ENCODE measurements at places on chromosomes 3 and 15.

DNA sequence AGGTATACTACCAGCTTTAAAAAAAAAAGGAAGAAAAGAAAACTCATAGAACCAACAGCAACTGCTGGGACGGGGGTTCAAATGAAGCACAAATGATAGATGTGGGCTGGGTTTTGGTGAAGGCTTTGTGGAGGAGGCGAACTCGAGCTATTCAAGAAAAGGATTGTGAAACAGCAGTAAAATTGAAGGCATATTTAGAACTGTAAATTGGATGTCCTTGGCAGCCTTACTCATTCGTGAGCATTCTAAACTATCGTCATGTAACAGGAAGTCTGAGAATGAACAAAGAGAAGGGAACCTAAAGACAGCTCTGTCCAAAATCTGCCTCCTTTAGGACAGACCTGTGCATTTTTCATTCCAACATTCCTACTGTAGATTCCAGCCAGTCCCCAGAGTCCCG lies 97.8 kb downstream of the LARS2 start:
- no peak for DNase-seq

DNA sequence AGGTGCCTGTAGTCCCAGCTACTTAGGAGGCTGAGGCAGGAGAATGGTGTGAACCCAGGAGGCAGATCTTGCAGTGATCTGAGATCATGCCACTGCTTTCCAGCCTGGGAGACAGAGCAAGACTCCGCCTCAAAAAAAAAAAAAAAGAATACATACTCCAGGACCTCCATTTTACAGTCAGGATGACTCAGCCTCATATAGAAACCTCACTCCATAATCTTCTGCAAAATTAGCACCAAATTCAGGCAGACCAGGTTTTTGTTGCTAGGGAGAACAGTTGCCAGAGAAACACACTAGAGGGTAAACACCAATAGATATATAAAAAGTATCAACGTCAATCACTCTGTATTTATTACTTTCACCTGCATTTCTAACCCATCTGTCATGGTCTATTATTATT lies 28.3 kb upstream of the AP3B2 start:
- DNase-seq = no peak

DNA sequence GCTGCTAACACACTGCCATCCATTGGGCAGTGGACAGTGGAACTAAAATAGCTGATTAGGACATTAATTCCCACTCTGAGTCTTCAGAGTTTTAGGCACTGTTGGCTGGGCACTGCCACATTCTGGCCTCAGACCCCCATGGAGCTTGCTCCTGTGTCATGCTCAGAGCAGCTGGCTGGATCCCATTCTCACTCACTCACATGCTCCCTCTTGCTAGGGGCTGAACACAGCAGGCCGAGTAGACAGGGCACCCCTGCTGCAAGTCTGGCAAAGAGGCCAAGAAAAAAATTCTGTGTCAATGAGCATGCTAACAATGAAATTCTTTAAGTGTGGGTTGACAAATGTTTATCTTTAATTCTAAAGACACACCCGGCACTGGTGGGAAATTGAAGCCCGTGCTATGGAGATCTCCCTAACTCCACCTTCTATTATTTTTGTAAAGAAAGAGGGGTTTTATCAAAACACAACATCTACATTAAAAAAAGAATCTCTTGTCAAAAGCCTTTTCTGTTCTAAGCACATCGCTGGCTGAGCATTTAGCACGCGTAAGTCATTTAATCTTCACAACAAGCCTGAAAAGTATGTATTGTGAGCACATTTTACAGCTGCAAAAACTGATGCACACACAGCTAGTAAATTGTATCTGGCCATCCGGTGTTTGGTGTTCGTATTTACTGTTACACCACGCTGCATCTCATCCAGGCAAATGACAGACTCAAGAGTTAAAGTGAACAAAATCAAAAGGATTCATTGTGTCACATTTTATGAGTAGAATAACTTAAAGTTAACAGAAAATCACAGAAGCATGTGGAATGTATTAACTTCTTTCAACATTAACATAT lies 362.1 kb downstream of the PLOD2 start:
- DNase-seq = no peak

DNA sequence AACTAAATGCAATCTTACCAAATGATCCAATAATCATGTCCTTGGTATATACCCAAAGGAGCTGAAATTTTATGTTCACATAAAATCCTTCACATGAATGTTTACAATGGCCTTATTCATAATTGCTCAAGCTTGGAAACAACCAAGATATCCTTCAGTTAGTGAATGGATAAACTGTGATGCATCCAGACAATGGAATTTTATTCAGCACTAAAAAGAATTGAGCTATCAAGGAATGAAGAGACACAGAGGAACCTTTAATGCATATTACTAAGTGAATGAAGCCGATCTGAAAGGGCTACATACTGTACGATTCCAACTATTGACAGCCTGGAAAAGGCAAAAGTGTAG lies 168.4 kb downstream of the PDE8A start:
- no peak for DNase-seq

GRCh38 chr3:16449369-16449768 lies 64.1 kb downstream of the RFTN1 start:
- DNase-seq = no peak

DNA sequence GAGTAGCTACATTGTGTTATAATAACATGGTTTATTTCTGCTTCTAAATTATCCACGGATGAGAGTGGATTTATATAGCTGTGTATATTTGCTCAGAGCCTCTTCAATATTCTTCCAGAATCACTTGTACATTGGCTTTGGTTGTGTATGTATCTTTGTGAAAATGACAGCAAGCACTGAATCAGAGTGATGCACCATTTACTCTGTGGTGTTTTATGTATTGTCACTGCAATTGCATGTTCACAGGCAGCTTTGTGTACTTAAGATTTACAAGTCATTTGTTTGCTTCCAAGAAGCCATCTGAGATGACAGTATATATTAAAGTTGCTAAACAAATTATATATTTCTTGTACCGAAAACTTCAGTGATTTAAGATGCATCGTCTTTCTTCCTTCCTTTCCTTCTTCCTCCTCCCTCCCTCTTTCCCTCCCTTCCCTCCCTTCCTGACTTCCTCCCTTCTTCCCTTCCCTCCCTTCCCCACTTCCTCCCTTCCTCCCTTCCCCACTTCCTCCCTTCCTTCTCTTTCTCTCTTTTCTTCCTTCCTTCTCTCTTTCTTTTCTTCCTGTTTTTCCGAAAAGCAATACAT lies 362.3 kb upstream of the GOLIM4 start:
- no peak for DNase-seq

DNA sequence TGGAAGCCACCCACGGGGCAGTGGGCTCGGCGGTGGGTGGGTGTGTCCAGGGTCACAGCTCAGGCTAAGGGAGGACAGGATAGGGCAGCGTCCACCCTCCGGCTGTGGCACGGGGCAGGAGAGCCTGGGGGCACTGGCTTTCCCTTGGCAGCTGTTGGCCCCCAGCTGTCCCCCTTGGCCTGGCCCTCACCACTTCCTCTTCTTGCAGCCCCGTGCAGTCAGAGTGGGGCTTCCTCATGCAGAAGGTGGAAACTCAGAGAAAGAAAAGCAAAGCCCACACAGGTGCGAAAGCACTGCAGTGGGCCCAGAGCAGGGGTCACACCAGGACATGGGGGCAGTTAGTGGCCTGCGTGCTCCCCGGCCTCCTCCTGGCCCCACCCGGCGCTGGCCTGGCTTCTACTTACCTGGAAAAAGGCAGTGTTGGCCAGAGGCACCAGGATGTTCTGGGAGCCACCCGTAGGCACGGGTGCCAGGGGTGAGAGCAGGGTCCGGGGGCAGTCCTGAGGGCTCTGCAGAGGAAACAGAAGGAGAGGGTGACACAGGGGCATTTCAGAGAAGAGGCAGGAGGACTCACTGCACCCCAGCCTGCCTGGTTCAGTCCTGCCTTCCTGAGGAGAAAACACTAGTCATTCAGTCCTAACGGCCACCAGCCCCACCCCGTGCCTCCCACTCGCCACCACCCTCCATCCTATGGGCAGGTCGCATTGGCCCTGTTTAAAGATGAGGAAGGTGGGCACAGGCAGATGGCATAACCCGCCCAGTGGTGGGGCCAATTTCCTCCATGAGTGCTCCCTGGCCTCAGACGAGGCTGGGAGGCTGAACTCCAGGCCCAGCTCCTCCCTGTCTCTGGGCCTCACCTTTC lies 28.3 kb downstream of the PLXND1 start:
- DNase-seq = no peak

GRCh38 chr3:149459491-149460059 lies 14.9 kb upstream of the TM4SF4 start:
- DNase-seq = no peak

- DNase-seq = no peak
These were observed 23.4 kb upstream of the CHCHD6 start for GRCh38 chr3:126680667-126681055.

GRCh38 chr3:34213478-34213877 lies 415.0 kb downstream of the PDCD6IP start:
- DNase-seq = no peak

DNA sequence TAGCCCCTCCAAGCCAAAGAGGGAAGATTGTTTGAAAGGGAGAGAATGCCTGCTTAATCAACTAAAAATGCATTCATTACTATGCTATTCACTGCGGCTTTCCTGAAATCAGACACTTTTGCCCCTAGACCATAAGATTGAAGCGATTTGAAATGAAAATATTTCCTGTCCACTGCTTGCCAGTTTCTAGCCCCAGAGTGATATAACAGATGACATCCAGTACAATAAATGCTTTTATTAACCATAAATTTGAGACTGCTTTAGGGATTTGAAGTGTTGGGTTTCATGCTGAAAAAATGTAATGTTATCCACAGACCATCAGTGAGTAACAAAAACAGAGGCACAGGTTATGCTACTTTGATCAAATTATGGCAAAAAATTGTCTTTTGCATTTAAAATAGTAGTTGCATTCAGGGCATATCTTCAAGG lies 14.1 kb downstream of the IL17RD start:
- no peak for DNase-seq

DNA sequence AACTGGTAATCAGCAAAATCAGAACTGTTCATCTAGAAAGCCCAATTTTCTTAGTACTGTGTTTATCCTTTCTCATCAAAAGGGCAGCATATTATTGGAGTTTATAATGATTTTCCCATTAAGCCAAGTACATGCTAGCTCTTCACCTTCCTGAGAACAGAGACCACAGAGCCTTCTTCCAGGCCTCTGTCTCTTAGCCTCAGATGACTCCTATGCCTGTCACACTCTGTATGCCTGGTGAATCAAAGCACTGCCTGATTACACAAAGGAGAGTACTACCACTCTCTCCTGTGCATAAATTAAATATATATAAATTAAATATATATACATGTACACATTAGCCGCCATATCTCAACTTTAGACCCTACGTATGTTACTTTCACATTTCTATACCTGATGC lies 636.1 kb downstream of the NTRK3 start:
- DNase-seq = no peak

- DNase-seq = no peak
These were observed 105.7 kb upstream of the MCTP2 start for GRCh38 chr15:94125698-94126097.

- no peak for DNase-seq
These were observed 42.4 kb downstream of the ARRDC4 start for GRCh38 chr15:98002866-98003265.

DNA sequence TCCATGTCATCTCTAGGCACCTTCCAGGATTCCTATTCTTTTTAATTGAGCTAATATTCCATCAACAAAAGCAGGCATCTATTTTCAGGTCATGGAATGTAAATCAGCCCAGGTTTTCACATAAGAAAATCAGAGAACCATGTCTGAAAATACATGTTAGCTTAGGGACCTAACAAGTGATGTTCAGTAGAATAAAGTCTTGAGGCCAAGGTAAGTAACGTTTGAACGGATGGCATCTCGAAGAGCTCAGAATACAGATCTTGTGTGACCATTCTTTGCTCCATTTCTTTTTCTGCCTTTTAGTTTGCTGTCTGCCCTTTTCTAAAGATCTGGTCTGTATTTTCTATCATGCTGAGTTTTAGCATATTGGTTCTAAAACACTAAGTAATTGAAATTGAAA lies 16.5 kb upstream of the KCNMB2 start:
- no peak for DNase-seq

DNA sequence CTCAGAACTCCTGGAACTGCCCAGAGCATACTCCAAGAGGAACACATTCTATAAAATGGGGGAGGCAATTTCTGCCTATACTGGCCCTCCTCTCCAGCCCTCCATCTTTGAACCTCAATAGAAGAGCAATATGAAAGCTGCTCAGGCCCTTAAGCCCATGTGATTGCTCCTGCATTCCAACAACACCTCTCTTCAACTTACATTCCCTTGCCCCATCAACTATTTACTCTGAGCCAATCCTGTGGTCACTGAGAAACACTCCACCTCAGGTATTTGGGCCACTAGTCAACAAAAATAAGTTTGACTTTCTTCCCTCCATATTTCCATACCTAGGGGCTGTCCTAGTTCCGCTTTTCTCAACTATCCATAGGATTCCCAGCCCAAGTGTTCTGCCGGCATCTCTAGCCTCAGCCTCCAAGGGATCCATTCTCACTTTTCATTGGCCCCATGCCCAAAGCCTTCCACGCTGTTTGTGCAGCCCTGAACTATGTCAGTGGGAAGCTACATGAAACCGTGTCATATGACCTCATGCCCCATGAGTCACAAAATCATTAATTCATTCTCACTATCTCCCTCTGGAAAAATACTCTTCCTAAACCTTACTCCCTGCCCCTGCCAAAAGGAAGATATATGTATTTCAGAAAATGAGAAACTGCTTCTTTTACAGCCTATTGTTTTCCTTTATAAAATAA lies 61.6 kb downstream of the GJD2 start:
- DNase-seq = no peak

GRCh38 chr15:75694241-75695182 lies 18.1 kb downstream of the CSPG4 start:
- no peak for DNase-seq
